ENCODE measurements at places on chromosomes 5 and 9.

GRCh38 chr9:130936285-130937117, 2.5 kb downstream of the FIBCD1 start:
- no peak for DNase-seq

GRCh38 chr5:74422671-74423070, 217.9 kb downstream of the ENC1 start:
- no peak for DNase-seq

- no peak for DNase-seq
Observed at GRCh38 chr5:9686216-9686615, 56.1 kb upstream of the TAS2R1 start.

- no peak for DNase-seq
Observed at GRCh38 chr5:41253109-41253508, 39.8 kb upstream of the C6 start.

GRCh38 chr5:170541146-170541769, 37.4 kb downstream of the KCNIP1 start:
- no peak for DNase-seq

DNA sequence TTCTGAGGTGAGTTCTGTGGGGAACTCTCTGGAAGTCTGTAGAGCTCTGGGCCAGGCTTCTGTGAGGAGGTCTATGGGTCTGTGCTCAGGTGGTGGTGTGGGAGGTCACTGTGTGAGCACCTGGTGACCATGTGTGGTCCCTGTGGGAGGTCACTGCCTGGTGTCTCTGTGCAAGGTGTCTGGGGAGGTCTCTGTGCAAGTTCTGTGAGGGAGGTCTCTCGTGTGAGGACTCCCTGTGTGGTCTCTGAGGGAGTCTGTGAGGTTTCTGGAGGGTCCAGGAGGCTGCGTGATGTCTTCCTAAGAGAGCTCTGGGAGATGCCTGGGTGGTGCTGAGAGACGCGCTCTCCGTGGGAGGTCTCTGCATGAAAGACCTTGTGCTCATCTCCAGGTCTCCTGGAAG, 6.0 kb upstream of the SPATA31E1 start:
- no peak for DNase-seq

DNA sequence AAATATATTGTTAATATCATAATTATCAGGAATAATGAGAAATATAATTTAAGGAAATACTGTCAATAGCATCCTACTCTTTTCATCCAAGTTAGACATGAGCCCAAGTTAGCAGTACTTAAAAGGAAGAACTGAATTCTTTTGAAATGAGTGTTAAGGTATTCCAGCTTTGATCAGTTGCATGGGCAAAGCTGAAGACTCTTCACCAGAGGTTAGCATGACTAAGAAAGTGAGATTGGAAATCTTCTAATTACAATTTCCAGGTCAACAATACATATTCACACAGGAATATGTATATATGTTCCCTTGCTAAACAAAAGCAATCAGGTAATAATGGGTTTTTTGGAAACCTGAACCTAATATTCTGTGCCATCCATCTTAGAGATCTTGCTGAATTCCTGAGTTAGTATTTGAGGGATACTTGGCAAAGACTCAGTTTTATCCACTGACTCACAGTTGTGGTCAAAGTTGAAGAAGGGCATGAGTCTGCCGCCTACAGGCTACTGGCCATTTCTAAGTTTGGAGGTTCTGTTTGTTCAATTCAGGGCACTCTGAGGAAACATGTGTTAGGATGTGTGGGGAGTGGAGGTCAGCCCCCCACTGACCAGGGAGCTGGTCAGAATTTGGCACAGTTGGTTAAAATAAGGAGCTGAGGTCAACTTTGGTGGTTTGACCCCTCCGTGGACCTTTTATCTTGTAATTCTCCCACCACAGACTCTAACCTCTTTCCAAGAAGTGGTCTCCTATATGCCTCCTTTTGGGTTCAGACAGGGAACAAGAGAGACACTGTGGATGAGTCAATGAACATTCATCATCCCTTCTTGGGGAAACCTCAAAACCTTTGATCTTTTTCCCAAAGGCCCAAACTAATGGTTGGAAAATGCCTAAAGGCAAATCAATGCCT, 118.3 kb downstream of the PIK3R1 start:
- no peak for DNase-seq

- no peak for DNase-seq
Observed at GRCh38 chr9:84758817-84759216, 89.3 kb downstream of the NTRK2 start.

- no peak for DNase-seq
Observed at GRCh38 chr5:14838396-14839319, 32.9 kb downstream of the ANKH start.

- DNase-seq = no peak
Observed at GRCh38 chr5:9557696-9558095, 11.8 kb upstream of the SEMA5A start.

GRCh38 chr9:84669288-84670137, at the start of gene NTRK2:
TSS of gene NTRK2 (plus strand) at chr9:84669729. CDS start at chr9:84670749, 1,020 bp downstream.
- no peak for DNase-seq

GRCh38 chr9:104556830-104557634, 11.9 kb upstream of the OR13C8 start:
- no peak for DNase-seq

- DNase-seq = no peak
Observed at GRCh38 chr5:137461391-137462264, 37.5 kb downstream of the SPOCK1 start.

GRCh38 chr5:76524101-76524835, 98.9 kb downstream of the F2RL2 start:
- DNase-seq = no peak

GRCh38 chr9:2144619-2145018, 129.5 kb downstream of the SMARCA2 start:
- DNase-seq = no peak

DNA sequence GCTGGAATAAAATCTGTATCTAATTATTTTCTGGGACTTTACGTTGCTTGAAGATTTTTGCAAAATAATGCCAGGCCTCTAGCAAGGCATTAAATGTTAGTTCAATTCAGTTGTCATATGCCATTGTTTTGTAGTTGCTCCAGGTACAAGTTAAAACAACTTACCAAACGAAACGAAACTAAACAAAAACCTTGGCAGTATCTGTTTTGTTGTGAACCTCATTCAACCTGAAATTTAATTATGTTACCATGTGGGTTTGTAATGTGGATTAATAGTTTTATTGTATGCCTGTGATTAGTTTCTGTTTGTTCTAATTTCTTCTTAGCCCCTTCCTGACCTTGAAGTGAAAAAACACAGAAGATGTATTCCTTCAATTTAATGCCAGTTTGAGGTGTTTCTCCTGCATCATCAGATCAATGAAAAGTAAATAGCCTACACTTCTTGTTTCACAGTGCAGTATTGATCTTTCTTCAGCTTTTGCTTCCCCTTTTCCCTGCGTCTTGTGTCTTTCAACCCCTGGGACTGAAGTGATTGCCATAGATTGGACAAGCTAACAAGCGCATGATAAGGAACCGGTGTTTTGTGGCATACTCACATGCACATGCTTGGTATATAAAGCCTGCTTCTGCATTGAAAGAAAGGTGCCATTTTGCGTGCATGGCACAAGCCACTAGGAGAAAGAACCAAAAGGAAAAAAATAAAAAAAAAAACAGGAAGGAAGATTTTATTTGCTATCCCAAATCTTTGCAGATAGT, 699.0 kb upstream of the ARRDC3 start:
- DNase-seq = no peak

DNA sequence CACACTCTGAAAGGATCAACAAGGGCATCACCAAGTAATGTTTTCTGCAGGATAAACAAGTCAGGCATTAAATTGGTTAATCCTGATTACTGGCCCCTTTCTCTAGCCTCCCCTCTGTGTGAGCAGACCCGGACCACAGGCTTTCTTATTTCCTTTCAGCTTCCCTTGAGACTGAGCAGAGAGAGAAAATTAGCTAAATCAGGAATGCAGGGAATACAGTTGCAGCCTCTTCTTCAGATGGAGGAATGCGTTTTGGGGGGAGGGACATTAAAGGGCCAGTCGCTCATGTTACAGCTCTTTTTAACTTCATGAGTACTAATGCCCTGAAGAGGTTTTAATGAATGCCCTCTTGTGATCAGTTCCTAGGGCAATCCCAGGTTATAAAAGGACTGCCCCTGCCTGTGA, 19.8 kb downstream of the PCDHAC2 start:
- no peak for DNase-seq

DNA sequence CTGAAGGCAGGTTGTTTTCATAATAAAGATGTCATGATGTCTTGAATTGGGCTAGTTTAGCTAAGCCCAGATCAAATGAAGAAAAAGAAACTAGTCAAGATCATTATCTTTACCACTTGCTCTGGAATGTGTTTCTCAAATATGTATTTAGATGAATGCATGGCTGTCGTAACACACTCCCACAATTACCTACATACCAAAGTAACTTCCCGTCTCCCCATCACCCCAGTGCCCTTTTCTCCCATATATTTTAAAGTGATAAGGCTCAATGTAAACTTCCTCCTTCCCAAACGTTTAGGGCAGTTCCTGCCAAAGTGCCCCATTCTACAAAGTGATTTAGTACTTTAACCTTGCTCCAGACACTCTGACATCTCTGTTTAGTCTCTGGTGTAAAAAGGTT, 61.4 kb downstream of the SLC1A3 start:
- DNase-seq = no peak

DNA sequence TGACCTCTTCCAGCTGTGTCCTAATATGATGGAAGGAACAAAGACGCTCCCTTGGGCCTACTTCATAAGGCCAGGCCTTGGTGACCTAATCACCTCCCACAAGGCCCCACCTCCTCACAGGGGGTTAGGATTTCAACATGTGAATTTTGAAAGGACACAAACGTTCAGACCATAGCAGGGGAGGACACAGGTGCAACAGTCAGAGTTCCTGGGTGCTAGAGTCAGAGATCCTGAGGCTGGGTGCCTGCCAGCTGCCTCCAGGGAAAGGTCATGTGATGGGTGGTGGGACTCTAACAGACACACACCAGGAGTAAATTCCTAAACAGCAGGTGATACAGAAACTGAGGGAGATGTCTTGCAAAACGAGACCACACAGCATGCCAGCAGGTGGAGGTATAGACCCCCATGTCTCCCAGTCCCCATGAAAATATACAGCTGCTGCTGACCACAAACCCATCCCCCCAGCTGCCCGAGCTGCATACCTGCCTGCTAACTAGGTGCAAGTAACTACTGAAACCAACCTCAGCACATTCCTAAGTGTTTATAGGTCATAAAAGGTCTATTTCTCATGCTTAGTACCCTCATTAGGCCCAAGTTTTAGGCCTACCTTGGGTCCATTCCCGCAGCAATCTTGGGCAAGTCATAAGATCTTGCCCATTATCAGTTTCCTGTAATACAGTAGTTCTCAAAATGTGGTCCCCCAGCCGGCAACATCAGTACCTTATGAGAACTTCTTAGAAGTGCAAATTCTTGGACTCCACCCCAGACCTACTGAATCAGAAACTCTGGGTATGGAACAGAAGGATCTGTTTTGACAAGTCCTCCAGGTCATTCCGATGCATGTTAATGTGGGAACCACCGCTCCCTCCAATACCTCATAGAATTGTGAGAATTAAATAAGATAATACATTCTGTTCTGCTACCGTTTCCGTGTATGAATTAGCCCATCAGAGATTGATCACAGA, 245.3 kb downstream of the ENC1 start:
- no peak for DNase-seq

GRCh38 chr5:150516011-150516410, 8.1 kb downstream of the NDST1 start:
- no peak for DNase-seq

GRCh38 chr9:117815315-117815714, 111.1 kb downstream of the TLR4 start:
- DNase-seq = no peak

GRCh38 chr9:124258607-124259157, 933 bp downstream of the NEK6 start:
- DNase-seq = no peak

GRCh38 chr9:125323615-125324014, 62.0 kb downstream of the GAPVD1 start:
- no peak for DNase-seq

DNA sequence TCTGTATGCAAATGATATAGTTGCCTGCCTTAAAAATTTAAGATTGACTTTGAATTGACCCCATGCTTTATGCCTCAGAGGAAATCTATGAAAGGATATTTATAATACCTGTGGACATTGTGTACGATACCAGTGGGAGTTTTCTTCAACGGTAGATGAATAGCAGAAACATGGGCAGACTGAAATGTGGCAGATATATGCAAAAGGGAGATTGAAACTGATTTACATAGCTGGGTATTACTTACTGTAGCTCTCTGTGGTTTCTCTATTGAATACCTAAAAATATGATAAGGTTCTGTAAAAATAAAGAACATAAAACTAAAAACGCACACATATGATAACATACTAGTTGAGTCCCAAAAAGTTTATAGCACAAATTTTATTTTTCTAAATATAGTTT, 345.2 kb upstream of the PCSK5 start:
- DNase-seq = no peak

GRCh38 chr5:2917093-2917492, 165.6 kb upstream of the IRX2 start:
- DNase-seq = no peak

DNA sequence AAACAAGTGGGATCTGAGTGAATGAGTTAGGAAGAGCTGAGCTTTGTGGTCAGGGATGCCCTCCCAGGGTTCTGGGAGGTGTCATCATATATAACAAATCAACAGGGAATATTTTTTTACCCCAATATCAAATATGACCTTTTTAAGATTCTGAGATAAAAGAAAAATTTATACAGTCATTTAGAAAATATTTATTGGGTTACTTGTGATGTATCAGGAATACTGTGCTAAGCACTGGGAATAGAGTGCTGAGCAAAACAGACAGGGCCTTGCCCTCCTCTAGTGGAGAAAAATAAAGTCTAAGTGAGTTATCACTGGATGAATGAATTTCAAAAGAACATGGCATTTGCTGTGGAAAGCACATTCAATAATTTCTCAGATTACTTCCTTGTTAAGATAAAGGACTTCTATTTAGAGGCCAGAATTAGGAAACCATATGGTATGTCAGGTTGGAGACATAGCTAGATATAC, 102.9 kb downstream of the BOD1 start:
- no peak for DNase-seq

DNA sequence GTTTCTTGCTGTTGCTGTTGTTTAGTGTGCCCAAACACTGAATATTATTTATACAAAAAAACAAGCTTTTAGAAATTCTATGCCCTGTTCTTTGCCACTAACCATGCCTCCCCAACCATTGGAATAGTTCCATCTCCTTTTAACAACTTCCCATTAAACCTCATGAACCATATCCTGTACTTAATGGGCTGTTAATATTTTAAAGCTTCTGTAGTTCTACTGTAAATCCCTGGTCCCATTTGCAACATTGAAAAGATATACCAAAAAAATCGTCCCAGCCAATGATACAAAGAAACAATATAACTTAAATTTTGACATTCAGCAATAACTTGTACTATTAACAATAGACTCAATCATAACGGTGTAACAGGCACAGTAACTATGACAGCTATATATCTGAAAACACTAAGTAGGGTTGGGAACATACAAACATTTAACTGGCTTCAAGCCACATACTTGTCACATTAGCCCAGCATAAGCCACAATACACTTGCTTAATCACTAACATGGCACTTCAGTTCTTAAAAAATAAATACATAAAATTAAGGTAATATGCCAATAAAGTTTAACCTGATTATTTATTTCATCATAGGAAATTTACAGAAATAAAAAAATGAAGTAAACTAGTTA, 86.1 kb downstream of the ADAMTS6 start:
- DNase-seq = no peak
